ENCODE measurements at places on chromosomes 4 and X.

GRCh38 chr4:95394752-95395306 lies 153.9 kb downstream of the UNC5C start:
- DNase-seq = no peak

- DNase-seq = no peak
Measured at GRCh38 chr4:81062001-81062400, 31.5 kb downstream of the BMP3 start.

DNA sequence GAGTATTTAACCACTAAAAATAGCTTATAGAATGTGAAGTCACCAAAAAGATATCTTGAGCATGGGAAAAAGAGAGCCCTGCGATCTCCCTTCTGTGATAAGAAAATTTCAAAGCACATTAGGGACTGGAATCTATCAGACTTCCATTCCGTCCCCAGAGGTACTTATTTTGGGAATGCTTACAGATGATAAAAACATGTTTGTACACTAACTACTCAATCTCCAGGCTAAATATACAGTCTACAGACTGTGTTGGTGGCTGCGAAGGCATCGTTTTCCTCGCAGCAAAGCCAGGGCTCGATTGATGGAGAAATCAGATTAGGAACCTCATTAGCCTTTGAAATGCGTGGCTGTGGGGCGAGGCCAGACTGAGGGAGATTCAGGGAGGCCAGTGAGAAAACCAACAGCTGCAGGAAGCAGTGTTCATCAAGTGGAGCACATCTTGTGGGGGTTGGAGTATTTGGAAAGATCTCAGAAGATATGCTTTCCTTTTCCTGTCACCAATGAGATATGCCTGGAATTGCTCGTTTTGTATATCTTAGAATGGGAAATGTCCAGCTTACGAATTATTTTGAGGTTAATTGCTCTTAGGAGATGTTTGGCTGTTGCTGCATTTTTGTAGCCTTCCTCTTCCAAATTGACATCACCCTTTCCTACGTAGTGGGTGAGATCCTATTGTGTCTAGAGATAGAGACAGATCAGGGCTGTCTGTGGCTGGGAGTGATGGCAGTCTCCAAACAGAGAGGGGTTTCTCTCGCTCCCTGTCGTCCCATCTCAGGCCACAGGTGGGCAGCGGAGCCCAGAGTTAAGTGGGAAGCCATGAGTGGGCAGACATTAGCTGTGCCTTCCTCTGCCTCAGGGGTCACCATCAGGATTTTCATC lies 224.9 kb upstream of the FAT1 start:
- no peak for DNase-seq

DNA sequence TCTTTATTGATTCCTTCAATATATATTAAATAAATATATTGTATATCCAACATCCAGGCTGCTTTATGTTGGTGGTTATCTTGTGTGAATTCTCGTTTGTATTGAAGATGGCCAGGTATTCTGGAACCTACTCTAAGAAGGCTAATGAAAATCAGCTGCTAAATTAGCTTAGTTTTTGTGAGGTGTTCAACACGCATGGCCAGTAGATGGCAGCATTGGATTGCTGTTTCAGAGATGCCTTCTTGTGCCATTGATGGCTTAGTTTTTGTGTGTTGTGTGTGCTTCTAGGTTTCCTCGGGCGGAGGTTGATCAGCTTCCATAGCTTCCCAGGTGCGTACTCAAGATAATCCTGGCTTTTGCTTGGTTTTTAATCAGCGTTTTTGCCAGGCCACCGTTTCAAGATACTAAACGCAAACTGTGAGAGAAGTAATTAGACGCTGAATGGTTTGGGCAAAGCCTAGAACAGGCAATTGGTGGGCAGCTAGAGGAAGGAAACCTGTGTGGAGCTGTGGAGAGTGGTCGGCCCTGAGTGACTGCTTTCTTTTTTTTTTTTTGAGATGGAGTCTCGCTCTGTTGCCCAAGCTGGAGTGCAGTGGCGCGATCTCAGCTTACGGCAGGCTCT lies 15.1 kb downstream of the NOCT start:
- DNase-seq = peak; percentile 88

GRCh38 chrX:46628460-46629371 lies 55.2 kb downstream of the CHST7 start:
- no peak for DNase-seq

- DNase-seq = no peak
Measured at GRCh38 chr4:74054483-74055047, 16.1 kb upstream of the CXCL3 start.

DNA sequence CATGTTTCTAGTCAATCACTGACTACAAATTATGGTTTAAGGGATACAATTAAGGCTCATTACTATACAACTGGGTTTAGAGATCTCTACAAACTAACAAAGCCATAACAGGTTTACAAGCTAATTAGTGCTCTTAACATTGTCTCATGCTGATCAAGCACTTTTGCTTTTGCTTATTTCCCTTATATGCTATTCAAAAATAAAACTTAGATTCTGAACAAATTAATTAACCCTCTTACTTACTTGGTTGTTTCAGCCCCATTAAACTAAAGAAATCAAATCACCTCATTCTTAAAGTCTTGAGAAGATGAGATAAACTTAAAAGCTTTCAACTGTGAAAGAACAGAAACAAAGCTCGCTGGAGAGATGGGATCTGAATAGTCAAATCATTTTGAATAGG lies 2024.5 kb upstream of the ADGRL3 start:
- no peak for DNase-seq

- no peak for DNase-seq
Measured at GRCh38 chrX:13074297-13075262, 30.2 kb upstream of the FAM9C start.

DNA sequence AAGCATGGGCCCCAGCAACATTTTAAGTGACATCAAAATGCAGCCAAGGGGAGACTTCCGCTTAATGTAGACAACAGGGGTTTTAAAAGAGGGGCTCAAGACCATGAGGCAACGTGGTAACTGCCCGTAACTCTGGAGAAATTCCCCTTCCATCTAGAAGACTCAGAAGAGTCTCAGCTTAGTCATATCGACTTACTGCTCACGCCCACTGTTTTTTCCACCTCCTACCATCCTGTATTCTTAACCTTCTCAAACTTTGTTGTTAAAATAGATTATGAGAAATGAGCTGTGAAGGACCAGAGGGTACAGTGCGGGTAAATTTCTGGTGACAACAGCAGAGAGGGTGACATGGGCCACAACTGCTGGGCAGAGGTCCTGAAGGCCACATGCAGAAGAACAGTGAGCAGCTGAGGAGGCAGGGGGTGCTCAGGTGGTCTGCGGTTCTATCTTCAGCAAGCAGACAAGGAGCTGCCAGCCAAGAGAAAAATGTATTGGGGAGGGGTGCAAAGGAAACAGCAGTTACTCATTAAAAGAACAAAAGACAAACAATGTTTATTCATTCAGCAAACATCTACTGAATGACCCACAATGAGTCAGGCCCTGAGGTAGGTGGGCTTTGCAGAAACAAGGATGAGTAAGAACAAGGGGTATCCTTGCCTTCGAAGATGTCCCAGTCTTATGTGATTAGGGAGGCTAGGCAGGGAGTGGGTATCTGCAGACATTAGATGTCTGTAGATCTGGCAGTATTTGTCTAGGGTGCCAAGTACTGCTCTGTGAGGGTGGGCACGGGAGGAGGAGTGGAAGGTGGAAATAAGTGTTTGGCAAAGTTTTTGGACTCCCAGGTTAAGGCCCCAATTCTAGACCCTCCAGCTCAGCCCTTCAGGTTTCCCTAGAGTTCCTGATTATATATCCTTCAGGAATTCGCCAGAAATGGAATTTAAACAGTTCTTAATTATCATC lies 175.3 kb downstream of the TSPAN5 start:
- no peak for DNase-seq

DNA sequence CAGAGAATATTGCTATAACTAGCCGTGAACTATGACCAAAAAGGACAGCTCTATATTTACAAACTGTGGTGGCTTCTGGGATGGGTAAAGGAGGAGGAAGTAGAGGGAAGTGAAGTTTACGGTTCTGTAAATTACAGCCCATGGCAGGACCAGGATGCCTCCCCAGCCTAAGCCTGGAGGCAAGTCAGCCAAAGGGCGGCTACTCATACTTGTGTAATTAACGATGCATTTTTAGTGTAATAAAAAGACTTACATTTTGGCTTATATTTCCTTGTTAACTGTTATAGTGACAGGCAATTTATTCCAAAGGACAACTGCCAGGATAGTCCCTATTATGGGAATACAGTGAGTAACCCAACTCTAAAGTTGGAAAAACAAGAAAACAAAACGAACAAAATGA lies 139.9 kb upstream of the OTUD4 start:
- DNase-seq = no peak

- peak; percentile 12 for DNase-seq
Measured at GRCh38 chrX:152632445-152633097, 5.1 kb upstream of the GABRQ start.

DNA sequence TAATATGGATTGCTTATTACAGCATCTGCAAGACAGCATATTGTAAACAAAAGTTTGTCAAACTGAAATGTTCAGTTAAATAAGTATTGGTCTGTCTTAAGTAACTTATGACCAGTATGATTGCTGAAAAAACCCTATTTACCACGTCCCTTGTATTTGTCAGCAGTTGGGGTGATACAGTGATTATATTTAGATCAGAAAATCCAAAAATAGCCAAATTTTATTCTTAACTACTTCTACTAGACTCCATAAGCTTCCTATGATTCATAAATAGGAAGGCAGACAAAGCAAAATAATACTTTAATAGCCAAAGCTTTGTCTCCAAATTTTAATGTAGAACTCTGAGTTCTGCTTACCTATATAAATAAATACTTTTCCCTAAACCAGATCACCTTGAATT lies 45.3 kb downstream of the TBCK start:
- no peak for DNase-seq

- no peak for DNase-seq
Measured at GRCh38 chrX:8845060-8845459, 43.9 kb upstream of the FAM9A start.

DNA sequence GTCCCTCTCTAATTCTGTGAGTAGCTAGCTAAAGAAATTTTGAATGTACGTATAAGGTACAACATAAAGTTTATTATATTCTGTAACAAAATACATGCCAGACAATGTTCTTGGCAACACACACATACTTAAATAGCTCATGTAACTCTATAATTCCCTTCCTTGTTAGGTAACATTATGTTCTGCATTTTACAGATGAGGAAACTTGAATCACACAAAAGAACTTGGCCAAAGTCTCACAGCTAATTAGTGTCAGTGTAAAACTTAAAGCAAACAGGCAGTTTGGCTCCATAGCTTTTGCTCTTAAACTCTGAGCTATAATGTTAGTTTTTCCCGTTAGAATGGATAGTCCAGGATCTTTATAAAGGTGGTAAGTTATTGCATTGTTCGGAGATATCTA lies 1091.8 kb upstream of the SLIT2 start:
- DNase-seq = no peak

DNA sequence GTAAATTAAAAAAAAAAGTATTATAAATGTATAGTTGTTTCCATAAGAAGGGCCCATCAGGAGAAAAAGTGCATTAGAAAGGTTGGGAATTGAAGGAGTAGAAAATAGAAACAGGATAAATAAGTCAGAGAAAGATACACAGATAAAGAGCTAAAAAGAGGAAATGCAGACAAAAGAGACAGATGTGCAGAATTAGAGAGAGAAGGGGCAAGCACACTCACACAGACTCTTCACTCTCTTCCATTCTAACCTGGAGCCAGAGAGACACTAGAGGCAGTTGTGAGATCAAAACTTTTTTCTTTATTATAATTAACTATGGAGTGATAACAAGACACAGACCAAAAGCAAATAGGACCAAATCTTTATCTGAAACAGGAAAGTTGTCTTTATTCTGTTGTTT lies 134.1 kb downstream of the CEP135 start:
- no peak for DNase-seq

GRCh38 chr4:81214144-81214880 lies 710 bp downstream of the PRKG2 start:
- no peak for DNase-seq

GRCh38 chr4:104591510-104591911 lies 96.8 kb upstream of the CXXC4 start:
- DNase-seq = no peak

DNA sequence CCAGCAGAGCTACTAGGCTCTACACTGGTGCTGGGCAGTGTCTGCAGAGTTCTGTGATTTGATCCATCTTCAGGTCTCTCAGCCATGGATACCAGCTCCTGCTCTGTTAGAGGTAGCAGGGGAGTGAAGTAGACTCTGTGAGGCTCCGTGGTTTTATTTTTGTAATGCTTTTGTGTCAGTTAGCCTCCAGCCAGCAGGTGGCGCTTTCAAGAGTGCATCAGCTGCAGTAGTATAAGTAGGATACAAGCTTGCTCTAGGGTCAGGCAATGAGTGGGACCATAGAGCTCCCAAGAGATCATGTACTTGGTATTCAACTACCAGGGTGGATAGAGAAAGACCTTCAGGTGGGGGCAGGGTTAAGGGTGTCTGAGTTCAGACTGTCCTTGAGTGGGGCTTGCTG lies 362.5 kb upstream of the TRAM1L1 start:
- peak; percentile 2 for DNase-seq

- no peak for DNase-seq
Measured at GRCh38 chr4:145203410-145203809, 23.0 kb upstream of the OTUD4 start.

DNA sequence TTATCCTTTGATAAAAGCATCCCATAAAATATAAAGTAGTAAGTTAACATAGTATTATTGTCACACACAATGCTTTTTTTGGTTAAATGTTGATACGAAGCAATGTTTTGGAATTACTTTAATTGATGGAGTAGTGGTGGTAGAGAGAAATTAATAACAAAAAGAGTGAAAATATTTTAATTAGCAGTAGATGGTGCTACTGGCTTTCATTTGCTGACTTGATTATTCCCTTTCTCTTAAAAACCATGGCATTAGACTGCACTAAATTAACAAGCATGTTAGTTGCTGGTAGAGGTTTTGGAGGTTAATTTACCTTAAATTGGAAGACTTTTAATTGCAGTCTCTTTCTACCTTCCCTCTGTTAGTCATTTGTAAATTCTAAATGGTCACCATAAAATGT lies 8.9 kb upstream of the DCK start:
- DNase-seq = no peak

GRCh38 chrX:105694839-105695238 lies 127.5 kb upstream of the NRK start:
- DNase-seq = no peak

DNA sequence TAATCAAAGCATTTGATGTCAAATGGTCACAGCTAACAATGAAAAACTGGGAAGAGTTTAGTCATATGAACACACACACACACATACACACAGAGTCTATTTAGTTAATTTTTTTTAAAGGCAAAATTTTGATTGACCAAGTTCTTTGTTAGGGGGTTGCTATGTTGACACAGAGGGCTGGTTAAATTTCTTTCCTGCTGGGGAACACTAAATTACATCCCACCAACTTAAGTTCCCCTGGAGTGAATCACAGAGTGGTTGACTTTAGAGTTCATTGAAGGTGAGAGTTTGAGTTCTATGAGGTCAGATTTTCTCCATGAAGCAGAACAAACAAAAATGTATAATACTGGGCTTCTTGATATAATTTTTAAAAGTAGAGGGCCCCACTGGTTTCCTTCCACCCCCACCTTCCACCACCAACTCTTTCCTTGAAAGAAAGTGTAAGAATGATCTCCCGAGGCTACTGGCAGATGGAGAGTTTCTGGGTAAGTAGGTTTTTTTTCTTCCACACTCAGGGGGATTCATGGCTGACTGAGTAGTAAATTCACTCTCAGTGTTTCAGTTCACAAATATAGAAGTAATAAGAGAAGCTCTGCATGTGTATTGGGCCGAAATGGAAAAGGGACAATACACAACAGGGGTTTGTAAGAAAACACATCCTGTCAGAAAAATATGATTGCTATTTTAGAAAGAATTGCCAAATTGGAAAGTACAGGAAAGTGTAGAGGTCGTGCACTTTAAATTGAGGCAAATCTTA lies 917.0 kb upstream of the LCORL start:
- no peak for DNase-seq

- no peak for DNase-seq
Measured at GRCh38 chr4:187826725-187827124, 168.8 kb upstream of the ZFP42 start.
